ENCODE measurements at places on chromosomes 4 and X.

GRCh38 chrX:138082896-138083295 lies 517.0 kb downstream of the ZIC3 start:
- DNase-seq: no peak

GRCh38 chr4:5742968-5743367 lies 32.0 kb downstream of the EVC start:
- DNase-seq: no peak

DNA sequence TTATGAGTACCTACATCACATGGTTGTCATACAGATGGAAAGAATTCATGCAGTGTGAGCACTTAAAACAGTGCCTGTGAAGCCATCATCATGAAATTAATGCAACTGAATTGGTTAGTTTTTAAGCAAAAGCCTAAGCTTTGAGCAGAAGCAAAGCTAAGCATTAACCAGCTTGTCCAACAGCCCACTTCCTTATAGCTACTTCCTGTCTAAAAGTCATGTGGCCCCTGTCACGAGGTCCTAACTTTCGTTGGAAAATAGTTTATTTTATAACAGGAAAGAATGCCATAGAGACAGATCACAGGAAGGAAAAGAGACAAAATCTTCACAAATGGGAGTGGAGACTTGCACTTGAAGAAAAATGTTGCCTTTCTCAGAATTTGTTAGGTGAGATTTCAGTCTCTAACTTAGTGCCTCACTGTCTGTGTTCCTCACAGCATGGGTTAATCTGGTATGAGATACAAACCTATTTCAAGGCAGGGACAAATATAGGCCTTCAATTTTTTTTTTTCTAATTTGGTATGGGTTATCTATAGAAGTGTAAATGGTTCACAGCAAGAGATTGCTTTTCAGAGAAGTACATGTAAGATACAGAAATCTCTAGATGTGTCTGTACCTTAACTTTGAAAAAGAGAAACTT lies 27.7 kb upstream of the VCX start:
- no peak for DNase-seq

- no peak for DNase-seq
Measured at GRCh38 chrX:56029691-56030090, 202.5 kb upstream of the KLF8 start.

- DNase-seq: no peak
Measured at GRCh38 chr4:3007724-3008123, 44.4 kb downstream of the GRK4 start.

- no peak for DNase-seq
Measured at GRCh38 chrX:112784692-112785091, 55.9 kb downstream of the AMOT start.

DNA sequence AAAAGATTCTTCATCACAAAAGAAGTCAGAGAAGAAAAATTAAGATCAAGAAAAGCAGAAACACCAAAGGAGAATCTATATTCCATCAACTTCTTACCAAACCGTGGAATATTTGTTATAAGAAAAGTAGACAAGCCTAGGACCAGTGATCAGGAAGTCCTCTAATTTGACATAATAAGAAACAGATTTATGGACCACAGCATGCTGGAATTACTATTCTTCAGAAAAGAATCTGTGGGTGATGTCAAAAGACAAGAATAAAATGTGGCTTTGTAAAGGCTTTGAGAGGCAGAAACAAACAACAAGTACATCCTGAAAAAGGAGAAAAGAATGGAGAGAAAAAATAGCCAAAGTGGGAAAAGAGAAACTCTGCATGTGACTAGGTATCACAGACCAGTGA lies 123.3 kb downstream of the SLC10A7 start:
- DNase-seq: no peak

GRCh38 chr4:146224326-146224966 lies 10.1 kb downstream of the REELD1 start:
- DNase-seq: no peak

GRCh38 chr4:158873795-158874401 lies 105.1 kb downstream of the FNIP2 start:
- DNase-seq: no peak

DNA sequence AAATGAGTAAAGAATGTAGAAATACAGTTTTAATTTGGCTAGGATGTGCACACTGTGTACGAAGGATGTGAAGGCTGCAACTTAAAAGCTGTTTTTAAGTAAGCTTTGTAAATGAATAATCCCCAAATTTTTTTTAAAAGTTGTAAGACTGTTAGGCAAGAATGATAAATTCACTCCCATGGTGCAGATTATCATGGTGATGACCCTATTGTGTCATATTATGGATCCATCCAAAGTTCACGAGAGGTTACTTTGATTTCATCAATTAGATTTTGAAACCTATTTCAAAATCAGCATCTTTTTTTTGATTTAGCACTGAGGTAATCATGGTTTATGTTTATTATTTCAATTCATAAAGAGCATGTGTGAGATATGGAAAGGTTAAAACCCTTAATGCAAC lies 62.9 kb upstream of the ETNPPL start:
- no peak for DNase-seq

GRCh38 chr4:85676050-85676425 lies 201.1 kb downstream of the ARHGAP24 start:
- no peak for DNase-seq

DNA sequence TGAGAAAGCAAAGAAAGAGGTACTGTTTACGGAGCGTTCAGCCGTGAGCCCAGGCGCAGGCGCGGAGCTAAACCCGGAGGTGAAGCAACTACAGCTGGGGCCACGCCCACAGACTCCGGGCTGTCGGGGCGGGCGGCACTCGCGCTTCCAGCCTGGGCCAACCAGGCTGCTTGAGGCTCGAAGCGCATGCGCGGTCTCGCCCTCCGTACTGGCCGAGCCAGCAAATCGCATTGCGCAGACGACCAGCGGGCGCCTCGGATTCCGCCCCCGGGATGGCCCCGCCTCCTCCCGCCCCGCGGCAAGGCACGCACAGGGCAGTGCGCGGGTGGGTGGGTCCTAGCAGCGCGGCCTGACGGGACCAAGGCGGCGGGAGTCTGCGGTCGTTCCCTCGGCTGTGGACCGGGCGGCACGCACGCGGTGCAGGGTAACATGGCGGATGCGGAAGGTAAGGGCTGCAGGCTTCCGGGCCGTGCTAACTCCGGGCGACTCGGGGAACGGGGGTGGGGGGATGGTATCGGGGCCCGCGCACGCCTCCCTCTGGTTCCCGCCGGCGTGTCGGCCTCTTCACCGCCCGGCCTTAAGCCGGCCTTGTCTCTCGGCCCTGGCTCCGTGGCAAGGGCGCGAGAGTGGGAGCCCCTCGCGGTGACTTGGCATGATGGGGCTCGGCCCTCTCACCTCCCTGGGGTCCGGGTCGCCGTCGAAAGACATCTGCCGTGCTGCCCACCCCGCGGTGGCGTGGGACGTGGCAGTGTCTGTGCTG lies at the start of gene DKC1:
Gene DKC1, plus strand, starts transcription at position 328 of the 760 bp plus-strand sequence. Its CDS starts 102 bp downstream, at position 430.
- peak; percentile 71 for DNase-seq

DNA sequence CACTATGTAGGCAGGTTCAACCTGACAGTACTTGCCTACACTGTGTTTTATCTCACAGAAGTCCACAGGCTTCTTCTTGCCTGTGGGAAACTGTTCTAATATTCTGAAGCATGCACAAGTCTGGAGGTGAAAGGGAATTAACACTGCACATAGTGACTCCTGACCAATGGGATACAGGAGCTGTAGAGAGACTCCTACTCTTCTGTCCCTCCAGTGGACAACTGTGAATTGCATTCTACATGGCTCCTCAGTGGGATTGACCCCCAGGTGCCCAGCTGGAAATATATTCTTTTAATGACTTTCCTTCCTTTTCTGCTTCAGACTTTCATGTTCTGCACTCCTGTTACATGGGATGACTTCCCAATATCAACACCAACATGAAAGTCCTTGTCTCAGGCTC lies 8.2 kb upstream of the YIPF6 start:
- no peak for DNase-seq

GRCh38 chr4:5218376-5219069 lies 167.2 kb downstream of the STK32B start:
- no peak for DNase-seq

- no peak for DNase-seq
Measured at GRCh38 chrX:47797084-47797483, 39.6 kb upstream of the ZNF81 start.

DNA sequence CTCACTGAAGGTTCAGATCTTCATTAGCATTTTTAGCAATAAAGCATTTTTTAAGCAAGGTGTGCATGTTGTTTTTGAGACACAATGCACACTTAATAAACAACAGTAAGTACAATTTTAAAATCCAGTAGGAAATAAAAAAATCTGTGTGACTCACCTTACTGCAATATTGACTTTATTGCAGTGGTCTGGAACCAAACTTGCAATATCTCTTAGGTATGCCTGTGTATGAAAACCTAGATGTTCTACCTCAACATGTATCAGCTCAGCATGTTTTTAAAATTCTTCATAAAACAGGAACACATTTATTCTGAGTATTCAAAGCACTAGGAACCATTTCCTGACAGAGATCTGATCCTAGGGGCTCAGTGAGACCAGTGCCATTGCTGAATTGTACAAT lies 26.7 kb downstream of the NR0B1 start:
- DNase-seq: no peak

DNA sequence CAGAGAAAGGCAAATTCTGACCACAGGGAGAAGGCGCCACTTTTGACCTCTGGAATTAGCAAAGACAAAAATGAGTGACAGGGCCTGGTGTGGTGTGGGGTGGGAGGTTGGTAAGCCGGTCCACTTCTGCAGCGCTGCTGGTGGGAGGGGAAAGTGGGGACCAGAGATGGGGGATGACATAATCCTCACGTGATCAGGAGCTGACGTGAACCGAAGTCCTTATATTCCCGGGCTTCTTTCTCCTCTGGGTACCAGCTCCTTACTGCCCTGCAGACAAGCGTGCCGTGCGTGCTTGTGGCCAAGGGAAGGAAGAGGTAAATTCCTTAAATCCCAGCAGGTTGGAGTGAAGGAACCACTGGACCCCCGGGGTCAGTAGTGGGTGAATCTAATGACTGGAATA lies at the start of gene TCEAL7:
Gene TCEAL7, plus strand, starts transcription at position 249 of the 400 bp plus-strand sequence. CDS start 1,165 bp downstream, outside the sequence.
- DNase-seq: no peak

- DNase-seq: no peak
Measured at GRCh38 chrX:118506805-118507480, 11.3 kb downstream of the DOCK11 start.

DNA sequence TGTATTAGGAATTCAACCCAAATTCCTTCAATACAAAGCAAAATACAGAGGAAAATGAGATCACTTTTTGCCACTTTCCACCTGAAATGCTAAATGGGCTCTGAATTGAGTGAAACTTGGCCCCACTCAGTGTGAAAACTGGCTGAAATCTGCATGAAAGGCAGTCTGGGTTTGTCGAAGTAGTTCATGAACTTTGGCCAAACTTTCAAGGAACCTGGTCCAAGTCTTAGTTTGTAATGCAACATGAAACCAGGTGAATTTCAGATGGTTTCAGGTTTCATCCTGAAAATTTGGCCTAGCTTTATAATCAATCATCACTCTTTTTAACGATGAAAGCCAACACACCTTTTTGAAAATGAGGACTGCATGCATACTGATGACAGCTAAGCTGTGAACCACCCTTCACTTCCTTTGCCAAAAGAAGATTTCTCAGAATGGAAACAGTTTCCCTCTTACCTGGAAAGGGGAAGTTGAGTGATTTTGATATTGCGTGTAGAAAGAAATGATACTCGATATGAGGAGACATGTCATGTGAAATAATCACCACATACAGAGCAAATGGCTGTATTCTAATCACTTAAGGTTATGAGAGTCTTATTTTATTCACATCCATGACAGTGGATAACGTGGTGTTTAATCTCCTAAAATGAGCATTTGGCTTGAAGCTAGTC lies 209.9 kb upstream of the ETNPPL start:
- no peak for DNase-seq

DNA sequence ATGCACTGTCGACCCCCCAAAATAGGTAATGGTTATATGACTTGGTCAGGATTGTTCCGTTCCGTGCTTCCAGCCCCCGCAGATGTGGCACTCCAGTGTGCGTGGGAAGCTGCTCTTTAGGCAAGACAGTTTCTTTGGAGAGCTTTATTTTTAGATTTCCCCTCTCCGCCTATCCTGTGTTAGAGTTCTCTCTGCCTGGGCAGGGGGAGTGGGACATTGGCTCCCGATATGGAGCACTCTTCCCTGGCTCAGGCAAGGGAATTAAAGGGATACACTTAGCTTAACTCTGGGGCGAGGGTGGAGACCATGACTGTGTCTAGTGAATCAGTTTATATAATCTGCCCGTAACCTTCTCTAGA lies 36.0 kb downstream of the DLG3 start:
- DNase-seq: no peak

DNA sequence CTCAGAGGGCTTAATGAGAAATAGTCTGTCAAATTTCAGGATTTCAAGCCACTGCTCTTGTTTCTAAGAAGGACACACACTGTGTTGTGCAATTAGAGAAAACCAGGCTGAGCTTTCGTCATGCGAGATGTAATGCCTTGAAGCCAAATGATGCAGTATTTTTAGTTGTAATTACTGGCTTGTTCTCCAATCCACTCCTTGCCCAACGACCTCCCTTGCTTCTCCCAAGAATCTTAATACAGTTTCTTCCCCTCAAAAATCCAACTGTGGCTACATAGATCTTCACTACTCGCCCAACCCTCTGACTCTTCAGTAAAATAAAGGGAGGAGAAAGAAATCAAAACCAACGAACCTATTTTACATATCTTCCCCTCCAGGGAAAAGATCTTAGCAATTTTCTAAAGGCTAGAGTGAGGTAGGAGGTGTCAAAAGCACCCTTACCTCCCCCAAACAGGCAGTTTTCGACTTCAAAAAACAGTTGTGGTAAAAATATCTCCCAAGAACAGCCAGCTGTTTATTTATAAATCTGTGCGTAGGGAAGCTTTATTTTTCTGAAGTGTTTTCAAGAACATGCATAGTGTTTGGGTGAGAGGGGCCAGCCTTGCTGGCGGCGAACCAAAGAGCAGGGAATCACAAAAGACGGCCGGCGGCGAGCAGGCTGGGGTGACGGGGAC lies 68.7 kb downstream of the MGST2 start:
- DNase-seq: no peak

- DNase-seq: no peak
Measured at GRCh38 chr4:180518906-180519305, 1724.3 kb upstream of the TENM3 start.

- DNase-seq: peak; percentile 22
Measured at GRCh38 chr4:153345012-153345981, 809 bp downstream of the MND1 start.

GRCh38 chr4:8160233-8160560 lies 1.6 kb upstream of the ABLIM2 start:
- DNase-seq: no peak

DNA sequence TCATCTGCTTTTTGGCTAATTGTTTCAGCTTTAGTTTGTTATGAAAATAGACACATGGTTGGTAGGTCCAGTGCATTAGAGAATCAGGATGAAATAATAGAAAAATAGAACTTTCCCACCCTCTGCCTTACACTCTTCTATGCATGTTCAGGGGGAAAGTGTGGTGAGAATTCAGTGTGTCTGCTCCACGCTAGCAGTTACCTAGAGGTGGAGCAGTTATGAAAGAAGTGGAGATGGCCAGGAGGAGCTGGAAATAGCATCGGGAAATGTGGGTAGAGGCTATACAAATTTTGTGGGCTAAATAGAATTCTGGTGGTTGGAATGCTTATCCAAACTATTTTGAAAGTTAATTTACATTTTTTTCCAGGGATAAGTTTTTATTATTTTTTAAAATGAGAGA lies 91.4 kb upstream of the MAD2L1 start:
- DNase-seq: no peak

All from stimulated activated CD8-positive, alpha-beta memory T cell treated with anti-CD3 and anti-CD28 coated beads, Interleukin-4, amount 100 ng/mL, for 1 hour (primary cell).